ENCODE measurements at places on chromosomes 7 and 10.

DNA sequence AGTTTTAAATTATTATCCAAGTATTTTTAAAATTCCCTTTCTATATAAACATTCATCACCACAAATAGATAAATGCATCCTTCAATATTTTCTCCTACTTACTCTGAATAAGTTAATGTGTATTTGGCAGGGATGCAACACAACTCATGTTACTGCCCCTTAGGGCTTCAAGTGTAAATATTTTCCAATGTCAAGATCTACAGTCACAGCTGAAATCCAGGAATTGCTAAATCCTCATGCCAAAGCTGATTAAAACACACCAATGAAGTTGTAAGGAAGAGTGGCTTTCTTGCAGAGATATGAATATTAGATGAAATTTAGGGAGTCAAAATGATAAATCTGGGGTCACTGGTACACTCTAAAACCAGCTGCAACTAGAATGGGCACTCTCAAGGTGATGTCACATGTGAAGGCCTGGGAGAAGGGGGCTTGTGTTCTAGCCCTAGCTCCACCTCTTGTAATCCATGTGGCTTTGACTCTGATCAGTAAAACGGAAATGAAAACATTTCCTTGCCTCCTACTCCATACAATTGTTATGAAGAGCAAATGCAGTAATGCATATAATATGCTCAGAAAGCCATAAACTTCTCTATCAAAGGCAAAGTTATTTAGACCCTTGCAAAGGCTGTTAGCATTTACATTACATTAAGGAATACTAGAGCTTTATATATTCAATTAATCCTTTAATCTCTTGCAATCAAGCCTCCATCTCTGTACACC lies 228.1 kb upstream of the NFE2L3 start:
- no peak for DNase-seq

- peak; percentile 8 for DNase-seq
Measured at GRCh38 chr10:43396061-43396927, 12.7 kb downstream of the HNRNPF start.

GRCh38 chr7:143314127-143314526 lies 1.8 kb upstream of the CLCN1 start:
- DNase-seq = no peak

GRCh38 chr7:49670991-49671390 lies 102.4 kb upstream of the VWC2 start:
- DNase-seq = no peak

- no peak for DNase-seq
Measured at GRCh38 chr7:128733278-128733645, 5.9 kb upstream of the CALU start.

DNA sequence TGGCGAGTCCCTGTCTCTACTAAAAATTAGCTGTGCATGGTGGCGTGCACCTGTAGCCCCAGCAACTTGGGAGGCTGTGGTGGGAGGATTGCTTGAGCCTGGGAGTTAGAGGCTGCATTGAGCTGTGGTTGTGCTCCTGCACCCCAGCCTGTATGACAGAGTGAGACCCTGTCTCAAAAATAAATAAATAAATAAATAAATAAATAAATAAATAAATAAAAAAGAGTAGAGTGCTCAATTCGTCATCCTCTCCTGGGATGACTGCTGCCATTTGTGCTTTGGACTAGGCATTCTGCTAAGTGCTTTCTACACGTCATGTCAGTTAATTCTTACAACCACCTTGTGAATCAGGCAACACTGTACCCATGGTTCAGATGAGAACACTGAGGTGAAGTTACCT lies 130.6 kb downstream of the DOCK1 start:
- no peak for DNase-seq

All from stimulated activated CD8-positive, alpha-beta memory T cell treated with anti-CD3 and anti-CD28 coated beads, Interleukin-7, amount 100 ng/mL, for 4 hours (primary cell).